Epithelial cell of prostate (primary cell): ENCODE measurements at places on chromosomes 4 and X.

DNA sequence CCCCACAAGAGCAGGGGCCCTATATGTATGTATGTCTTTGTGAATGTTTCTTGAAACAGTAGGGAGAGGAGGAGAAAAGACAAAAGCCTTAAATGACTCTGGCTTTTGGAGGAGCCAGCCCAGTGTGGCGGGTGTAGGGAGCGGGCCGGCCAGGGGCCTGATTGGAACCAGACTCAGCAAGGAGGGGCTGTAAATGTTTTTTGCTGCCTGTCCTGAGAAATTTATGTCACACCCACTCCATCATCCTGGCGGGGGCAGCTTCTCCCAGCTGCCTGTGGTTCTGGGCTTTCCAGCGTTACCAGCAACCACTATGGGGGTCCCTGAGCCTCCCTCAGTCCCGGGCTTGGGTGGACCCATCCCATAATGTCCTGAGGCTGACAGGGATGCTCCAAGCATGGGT lies 130.8 kb downstream of the PJA1 start:
- DNase-seq: no peak

DNA sequence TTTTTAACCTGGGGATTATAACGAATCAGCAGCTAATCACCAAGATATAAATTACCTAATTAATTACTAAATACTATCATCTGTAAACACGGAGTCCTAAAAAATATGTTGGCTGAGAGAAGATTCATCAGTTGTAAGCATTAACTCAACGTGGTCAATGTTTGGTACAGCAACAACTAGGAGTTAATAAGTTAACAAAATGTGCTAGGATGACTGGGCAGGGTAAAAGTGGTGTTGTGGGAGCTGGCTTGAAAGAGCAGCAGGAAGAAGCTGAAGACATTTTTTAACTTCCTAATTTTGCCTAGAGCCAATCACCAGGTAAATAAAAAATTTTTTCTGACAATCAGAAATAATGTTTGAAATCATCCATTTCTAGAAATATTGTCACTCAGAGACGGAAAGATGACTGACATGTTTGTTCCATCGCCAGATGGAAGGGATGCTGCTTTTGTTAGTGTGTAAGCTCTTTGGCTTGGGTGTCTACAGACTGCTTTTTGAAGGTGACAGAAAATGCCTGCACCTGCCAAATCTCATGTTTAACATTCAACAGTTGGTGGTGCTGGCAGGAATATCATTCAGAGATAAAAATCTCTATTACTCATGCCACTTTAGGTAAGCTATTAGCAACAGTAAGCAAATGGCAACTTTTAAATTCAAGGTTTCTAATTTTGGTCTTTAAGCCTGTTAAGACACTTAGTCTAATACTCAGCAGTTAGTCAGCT lies 1126.9 kb downstream of the STPG2 start:
- DNase-seq: no peak

- DNase-seq: peak; percentile 49
Observed at GRCh38 chr4:154877110-154877760, 96.2 kb downstream of the RBM46 start.

- no peak for DNase-seq
Observed at GRCh38 chrX:41043674-41044345, 41.4 kb upstream of the USP9X start.

GRCh38 chr4:48954314-48954713 lies 31.8 kb upstream of the CWH43 start:
- no peak for DNase-seq

- peak; percentile 40 for DNase-seq
Observed at GRCh38 chr4:101183666-101184373, 163.5 kb downstream of the PPP3CA start.

DNA sequence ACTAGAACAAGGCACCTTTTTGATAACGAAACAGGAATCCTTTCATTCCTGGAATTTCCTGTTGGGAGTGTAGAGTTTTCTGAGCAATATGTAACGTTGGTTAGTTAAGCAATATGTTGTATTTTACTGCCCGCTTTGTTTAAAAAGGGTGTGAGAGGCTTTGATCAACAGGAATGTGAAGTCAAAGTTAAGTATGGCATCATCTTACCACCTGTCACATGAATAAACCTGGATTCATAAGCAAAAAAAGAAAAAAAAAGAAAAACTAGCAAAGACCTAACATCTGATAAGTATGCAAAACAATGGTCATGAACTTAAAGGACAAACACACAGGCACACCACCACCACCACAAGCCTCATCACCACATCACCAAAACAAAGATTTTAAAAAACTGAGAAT lies 7.1 kb upstream of the CXCL5 start:
- peak; percentile 56 for DNase-seq

DNA sequence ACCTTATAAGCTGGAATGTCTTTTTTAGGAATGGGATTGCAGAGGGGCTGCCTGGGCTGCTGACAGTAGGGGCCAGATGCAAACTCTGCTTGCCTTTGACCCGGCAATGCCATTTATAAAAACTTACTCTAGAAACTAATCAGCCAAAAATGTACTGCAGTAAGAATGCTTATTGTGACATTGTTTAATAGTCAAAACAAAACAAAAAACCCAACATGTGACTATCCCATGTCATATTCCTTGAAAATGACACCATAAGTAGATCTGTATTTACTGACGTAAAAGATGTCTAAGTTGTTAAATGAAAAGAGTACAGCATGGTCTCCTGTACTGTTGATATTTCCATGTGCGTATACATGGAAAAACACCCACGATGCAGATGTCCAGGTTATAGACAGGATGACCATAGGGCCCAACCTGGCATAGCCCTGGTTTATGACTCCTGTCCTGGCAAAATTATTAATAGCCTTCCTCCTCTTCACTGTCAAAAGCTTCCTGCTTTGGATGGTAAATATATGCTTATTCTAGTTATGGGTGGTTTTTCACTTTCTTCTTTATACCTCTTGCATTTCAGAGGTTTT lies 138.9 kb downstream of the PTTG2 start:
- no peak for DNase-seq

- DNase-seq: no peak
Observed at GRCh38 chrX:154046031-154046781, 26.5 kb upstream of the IRAK1 start.

DNA sequence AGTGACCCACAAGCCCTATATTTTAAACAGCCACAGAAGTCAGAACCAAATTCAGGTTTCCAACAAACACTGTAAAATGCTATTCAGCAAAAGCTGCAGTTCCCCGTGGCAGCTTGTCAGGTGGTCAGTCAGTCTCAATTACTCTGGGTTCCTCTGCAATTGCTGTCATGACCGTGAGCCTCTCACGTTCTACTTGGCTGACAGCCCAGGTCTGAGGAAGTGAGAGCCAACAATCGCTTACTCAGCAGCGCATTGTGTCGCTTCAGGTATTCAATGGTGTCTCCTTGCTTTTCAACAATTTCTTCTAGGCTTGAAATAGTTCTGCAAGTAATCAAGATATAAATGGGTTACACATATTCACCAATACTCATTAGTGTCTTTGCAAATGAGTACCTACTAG lies 25.8 kb downstream of the TRIM75 start:
- peak; percentile 16 for DNase-seq

DNA sequence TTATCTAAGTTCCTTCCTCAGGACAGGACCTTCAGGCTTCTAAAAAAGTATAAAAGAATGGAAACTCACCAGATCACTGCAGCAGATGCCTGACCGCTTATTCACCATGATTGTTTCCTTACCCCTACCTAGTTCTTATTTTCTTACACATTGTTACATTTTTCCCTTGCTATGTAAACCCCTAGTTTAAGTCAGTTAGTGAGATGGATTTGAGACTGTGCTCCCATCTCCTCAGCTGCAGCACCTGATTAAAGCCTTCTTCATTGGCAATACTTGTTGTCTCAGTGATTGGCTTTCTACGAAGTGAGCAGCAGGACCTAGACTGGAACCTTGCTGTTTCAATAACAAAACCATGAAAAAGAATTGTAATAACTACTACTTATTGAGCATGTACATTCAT lies 4.7 kb downstream of the SPARCL1 start:
- no peak for DNase-seq

DNA sequence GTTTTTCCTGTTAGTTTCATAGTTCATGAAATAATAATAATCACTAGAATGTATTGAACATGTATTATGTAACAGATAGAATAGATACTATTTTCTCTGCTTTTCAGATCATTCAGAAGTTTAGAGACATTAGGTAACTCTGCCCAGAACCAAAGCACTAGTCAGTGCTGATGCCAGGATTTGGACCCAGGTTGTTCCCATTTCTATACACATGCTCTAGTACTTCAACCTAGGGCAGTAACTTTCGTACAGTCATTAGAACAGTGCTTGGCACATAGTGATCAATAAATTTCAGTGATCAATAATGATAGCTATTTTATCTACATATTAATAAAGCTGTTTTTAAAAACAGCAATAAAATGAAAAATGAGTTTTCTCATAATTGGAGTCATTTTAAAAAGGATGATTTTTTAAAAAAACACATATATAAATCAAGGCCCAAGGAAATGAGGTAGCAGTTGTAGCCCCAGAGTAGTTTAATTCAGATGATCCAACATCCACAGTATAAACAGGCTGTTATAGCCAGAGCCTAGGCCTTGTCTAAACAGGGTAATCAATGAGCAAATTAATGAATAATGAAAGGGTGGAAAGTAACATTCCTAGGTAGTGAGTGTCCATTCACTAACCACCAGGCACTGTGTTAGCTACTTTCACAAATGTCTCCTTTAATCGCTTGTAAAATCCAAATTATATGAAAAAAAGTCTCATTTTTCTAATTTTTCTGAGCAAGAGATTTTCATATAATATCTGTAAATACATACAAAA lies 25.6 kb downstream of the TXK start:
- DNase-seq: no peak

- DNase-seq: peak; percentile 54
Observed at GRCh38 chr4:83629945-83630721, 94.2 kb downstream of the GPAT3 start.

- no peak for DNase-seq
Observed at GRCh38 chrX:150577174-150577573, 8.8 kb downstream of the MTM1 start.

- no peak for DNase-seq
Observed at GRCh38 chr4:154560824-154561231, 2.0 kb upstream of the FGB start.

DNA sequence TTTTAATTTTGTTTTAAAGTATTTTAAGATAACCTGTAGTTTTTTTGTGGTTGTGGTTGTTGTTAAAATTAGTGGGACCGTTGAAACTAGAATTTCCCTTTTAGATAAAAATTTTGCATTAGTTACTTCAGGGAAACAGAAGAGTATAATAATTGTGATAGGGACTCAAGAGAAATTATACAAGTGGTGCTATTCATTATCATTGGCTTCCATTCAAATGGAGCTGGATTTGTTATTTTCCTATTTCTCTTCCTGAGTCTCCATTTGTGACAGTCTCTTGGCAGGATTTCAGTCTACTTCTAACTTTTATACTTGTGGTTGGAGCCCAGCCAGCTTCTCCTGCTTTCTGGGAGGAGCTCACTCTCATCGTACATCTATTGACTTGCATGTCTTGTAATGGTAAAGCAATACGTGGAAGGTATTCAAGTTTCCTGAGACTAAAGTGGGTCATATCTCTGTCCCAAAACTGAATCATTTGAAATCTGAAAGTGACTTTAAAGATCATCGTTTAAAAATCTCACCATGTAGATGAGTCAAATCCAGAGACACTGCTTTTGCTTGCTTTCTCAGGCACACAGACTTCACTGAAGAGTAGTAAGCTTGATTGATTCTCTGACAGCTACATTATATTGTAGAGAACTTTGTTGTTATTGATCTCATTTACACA lies 155.8 kb downstream of the RPA4 start:
- DNase-seq: no peak

GRCh38 chr4:48254381-48255071 lies 15.1 kb downstream of the TEC start:
- no peak for DNase-seq

GRCh38 chr4:91846233-91846632 lies 457.5 kb upstream of the GRID2 start:
- no peak for DNase-seq

GRCh38 chr4:4356106-4357041 lies 30.5 kb upstream of the NSG1 start:
- DNase-seq: no peak

- DNase-seq: no peak
Observed at GRCh38 chr4:138055890-138056289, 186.3 kb downstream of the SLC7A11 start.

GRCh38 chr4:85318415-85318814 lies 156.5 kb upstream of the ARHGAP24 start:
- peak; percentile 54 for DNase-seq

GRCh38 chr4:72360075-72360474 lies 208.9 kb downstream of the ADAMTS3 start:
- DNase-seq: no peak
